ENCODE measurements at places on chromosomes 4 and X.
A peak's percentile ranks its signal among the peaks of the same experiment; 100 is the strongest.

- no peak overlapping the region for H3K4me3 ChIP-seq
- no peaks in the 10 kb centered on the region for H3K27me3 ChIP-seq
- peak; percentile 14 for DNase-seq
- H3K4me1 ChIP-seq: no peaks in the 10 kb centered on the region
Measured at GRCh38 chrX:10240918-10241317, 84.1 kb downstream of the CLCN4 start.

DNA sequence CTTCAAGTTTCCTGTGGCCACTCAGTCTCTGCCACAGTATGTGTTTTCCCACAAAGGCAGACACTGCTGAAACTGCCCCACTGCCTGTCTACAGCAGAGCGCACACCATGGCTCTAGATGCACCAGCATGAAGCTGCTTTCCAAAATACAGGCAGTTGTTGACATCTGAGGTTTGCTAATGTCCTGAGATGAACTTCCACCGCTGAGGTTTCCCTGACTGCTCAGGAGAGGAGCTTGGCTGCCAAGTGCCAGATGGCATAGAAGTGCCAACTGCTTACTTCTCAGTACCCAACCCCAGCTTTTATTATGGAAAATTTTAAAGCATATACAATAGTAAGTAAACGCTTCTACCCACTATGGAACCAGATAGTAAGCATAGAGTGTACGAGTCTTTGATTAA, 61.0 kb upstream of the EXOC1L start:
- no peak overlapping the region for H3K27ac ChIP-seq
- H3K4me3 ChIP-seq: no peak overlapping the region
- no peaks in the 10 kb centered on the region for H3K36me3 ChIP-seq
- no peaks in the 10 kb centered on the region for H3K4me1 ChIP-seq

GRCh38 chrX:24643116-24643515, 4.0 kb downstream of the PCYT1B start:
- DNase-seq: no peak
- H3K27me3 ChIP-seq: no peaks in the 10 kb centered on the region
- no peaks in the 10 kb centered on the region for H3K36me3 ChIP-seq
- no peak overlapping the region for H3K27ac ChIP-seq
- no peaks in the 10 kb centered on the region for H3K4me1 ChIP-seq
- H3K4me3 ChIP-seq: no peak overlapping the region

DNA sequence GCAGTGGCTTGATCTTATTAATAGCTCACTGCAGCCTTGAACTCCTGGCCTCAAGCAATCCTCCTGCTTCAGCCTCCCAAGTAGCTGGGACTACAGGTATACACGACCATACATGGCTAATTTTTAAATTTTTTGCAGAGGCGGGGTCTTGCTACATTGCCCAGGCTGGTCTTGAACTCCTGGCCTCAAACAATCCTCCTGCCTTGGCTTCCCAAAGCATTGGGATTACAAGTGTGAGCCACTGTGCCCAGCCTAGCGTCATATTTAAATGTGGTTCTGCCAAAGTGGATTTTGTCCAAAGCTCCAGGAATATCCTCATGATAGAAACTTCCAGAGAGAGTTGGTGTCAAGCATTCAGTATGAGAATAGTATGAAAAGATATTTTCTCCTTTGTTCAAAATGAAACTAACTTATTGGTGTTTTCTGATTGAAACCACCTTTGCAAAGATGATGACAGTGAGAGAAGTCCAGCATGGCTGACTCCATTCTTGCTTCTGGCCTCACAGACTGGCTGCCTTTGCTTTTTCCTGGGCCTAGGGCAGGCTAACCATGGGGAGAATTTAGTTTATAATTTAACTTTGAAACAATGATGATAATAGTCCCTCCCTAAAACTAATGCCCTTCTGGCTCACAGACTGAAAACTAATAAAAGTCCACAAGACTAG, 129.0 kb downstream of the C4orf51 start:
- DNase-seq: no peak
- H3K4me1 ChIP-seq: no peaks in the 10 kb centered on the region
- no peaks in the 10 kb centered on the region for H3K27me3 ChIP-seq
- H3K27ac ChIP-seq: no peak overlapping the region
- no peak overlapping the region for H3K4me3 ChIP-seq

- peaks cover 49% of the 10 kb centered on the region for H3K27me3 ChIP-seq
- H3K36me3 ChIP-seq: no peaks in the 10 kb centered on the region
- no peak for DNase-seq
- H3K27ac ChIP-seq: no peak within 1 kb of the TSS
- no peaks in the 10 kb centered on the region for H3K4me1 ChIP-seq
Measured at GRCh38 chr4:186554914-186555827, at the start of gene MTNR1A. Gene MTNR1A, minus strand, starts transcription at chr4:186555567. Its CDS starts 202 bp downstream, at chr4:186555365.

GRCh38 chr4:109248322-109248900, 54.0 kb downstream of the COL25A1 start:
- no peaks in the 10 kb centered on the region for H3K4me1 ChIP-seq
- DNase-seq: no peak
- no peak overlapping the region for H3K4me3 ChIP-seq
- H3K27me3 ChIP-seq: no peaks in the 10 kb centered on the region
- no peak overlapping the region for H3K27ac ChIP-seq

GRCh38 chrX:124440695-124441094, 94.3 kb downstream of the SH2D1A start:
- no peaks in the 10 kb centered on the region for H3K27me3 ChIP-seq
- no peak for DNase-seq
- H3K27ac ChIP-seq: no peak overlapping the region
- no peak overlapping the region for H3K4me3 ChIP-seq
- no peaks in the 10 kb centered on the region for H3K36me3 ChIP-seq

DNA sequence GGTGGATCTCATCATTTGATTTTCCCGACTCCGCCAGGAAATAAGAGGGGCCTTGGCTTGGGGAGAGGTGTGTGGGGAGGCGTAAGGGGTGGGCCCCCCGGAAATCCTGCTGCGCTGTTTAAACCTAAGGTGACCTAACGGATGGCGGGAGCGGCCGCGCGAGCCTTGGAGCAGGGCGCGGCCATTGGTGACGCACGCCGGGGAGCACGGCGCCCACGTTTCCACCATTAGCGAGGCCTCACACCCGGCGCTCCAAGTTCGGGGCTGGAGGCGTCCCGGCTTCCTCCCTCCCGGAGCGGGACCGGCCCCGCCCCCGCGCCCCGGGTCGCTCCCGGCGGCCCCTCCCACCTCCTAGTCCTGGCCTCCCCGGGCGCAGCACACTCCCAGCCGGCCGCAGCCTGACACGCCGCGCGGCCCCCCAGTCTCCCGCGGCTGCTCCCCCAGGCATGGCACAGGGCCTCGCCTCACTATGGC, at the start of gene SMS:
Gene SMS, plus strand, starts transcription at position 354 of the 474 bp plus-strand sequence. Its CDS starts 116 bp downstream, at position 470.
- H3K36me3 ChIP-seq: no peaks in the 10 kb centered on the region
- H3K4me3 ChIP-seq: peak within 1 kb of the TSS; percentile 36
- H3K27me3 ChIP-seq: peaks cover 4% of the 10 kb centered on the region
- DNase-seq: peak; percentile 60
- peak within 1 kb of the TSS; percentile 68 for H3K27ac ChIP-seq

DNA sequence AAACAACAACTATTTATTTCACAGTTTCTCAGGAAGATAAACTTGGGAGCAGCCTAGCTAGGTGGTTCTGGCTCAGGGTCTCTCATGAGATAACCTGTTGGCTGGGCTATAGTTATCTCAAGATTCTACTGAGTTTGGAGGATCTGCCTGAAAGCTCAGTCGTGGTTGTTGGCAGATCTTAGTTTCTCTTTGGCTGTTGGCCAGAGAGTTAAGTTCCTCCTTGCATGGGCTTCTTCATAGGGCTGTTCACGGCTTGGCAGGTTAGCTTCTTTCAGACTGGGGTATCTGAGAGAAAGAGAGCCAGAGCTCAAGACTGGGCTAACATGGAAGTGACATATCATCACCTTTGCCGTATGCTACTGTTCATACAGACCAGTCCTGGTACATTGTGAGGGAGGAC, 28.7 kb downstream of the SEC24B start:
- no peak for DNase-seq
- no peak overlapping the region for H3K27ac ChIP-seq
- no peaks in the 10 kb centered on the region for H3K27me3 ChIP-seq
- H3K4me3 ChIP-seq: no peak overlapping the region

GRCh38 chrX:33183361-33183760, 28.0 kb downstream of the DMD start:
- H3K4me3 ChIP-seq: no peak overlapping the region
- H3K4me1 ChIP-seq: no peaks in the 10 kb centered on the region
- H3K27me3 ChIP-seq: no peaks in the 10 kb centered on the region
- no peak overlapping the region for H3K27ac ChIP-seq
- no peak for DNase-seq

DNA sequence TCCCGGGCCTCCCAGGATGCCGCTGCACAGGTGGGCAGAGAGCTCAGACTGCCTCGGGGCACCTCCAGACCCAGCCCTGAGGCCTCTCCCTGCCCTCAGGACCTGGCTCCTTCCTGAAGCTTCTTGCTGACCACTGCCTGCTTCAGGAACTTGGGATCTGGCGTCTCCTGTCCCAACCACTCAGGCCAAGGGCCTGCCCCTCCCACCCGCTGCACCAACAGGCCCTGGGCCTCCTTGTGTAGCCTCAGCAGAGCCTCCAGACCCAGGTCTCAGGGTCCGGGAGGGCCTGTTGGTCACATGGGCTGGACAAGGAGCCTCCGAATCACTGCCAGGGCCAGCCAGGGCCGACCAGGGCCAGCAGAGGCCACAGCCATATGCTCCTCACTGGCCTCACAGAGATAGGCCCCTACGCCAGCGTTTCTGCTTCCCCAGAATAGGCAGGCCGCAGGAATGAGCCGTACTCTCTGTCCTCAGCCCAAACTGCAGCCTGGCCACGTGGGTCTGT, 2.8 kb downstream of the MXD4 start:
- H3K4me1 ChIP-seq: peaks cover 80% of the 10 kb centered on the region
- H3K4me3 ChIP-seq: peak overlapping the region; percentile 99
- H3K36me3 ChIP-seq: no peaks in the 10 kb centered on the region

DNA sequence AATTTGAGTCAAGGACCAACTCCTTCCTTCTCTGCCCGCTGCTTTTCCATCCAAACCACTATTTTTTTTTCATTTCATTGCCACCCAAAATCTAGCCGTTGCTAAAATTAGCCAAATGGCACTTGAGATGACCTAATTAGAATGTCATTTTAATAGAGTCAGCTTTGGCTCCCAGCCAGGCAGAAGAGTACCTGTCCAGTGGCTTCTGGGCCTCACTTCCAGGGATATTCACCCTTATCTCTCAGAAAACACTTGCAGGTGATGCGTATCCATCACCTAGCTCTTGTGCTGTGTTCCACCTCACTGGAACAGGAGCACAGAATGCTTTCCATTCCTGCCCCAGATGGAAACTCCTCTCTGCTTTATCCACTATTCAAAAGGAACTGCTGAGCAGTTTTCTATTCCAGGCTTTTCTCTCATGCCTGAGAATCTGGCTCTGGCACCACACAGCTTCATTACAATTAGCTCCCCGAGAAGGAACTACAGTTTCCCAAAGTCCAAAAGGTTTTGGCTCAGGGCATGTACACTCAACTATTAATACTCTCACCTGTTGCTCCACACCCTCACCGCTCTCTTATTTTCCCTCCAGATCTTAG, 18.5 kb downstream of the MAGEA9B start:
- DNase-seq: no peak
- H3K27ac ChIP-seq: no peak overlapping the region
- no peaks in the 10 kb centered on the region for H3K36me3 ChIP-seq
- H3K4me3 ChIP-seq: no peak overlapping the region
- H3K27me3 ChIP-seq: no peaks in the 10 kb centered on the region

DNA sequence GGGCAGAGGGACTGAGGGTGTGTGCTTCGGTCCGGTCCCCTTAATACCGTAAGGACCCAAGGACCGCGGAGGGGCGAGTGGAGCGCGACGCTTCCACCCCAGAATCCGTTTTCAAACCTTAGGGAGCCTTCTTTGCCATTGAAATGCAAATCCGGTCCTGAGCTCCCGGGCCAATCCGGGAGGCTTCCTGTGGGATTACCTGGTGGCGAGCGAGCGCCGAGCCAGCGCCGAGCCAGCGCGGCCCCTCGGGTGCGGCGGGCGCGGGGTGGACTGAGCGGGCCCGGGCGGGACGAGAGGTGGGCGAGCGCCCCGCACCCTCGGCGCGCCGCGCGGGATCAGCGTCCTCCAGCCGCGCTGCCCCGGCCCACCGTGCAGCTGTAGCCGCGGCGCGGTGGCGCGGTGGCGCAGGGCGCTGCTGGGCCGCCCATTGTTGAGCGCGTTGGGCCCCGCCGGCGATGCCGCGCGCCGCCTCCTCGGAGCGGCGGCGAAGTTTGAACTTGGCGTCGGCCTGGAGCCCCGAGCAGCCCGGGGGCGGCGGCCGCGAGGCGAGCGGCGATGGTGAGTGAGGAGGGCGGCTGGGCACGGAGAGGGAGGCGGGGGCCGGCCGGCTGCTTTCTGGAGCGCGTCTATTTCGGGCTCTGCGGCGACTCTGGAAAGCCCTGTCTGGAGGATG, 208.7 kb downstream of the SOWAHB start:
- H3K36me3 ChIP-seq: no peaks in the 10 kb centered on the region
- H3K4me1 ChIP-seq: peaks cover 43% of the 10 kb centered on the region
- DNase-seq: peak; percentile 9
- H3K27me3 ChIP-seq: no peaks in the 10 kb centered on the region

DNA sequence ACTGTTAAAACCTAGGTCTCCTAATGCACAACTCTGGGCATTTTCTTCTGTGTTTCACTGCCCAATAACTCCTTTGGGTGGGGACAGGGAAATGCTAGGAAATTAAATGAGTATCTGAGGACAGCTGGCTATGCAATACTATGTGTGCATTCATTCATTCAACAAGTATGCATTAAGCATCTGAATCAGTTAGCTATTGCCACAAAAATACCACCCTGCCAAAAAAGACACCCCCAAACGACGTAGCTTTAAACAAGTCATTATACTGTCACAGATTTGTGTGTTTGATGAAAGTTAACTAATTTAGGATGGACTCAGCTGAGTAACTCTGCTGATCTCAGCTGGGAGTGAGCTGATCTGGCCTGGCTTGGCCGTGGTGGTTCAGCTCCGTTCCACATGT, 29.8 kb upstream of the PTCHD1 start:
- DNase-seq: no peak
- H3K4me1 ChIP-seq: no peaks in the 10 kb centered on the region
- H3K36me3 ChIP-seq: no peaks in the 10 kb centered on the region
- no peaks in the 10 kb centered on the region for H3K27me3 ChIP-seq
- no peak overlapping the region for H3K27ac ChIP-seq

GRCh38 chrX:103586314-103586646, 965 bp downstream of the TCEAL4 start:
- peak overlapping the region; percentile 84 for H3K27ac ChIP-seq
- DNase-seq: no peak
- H3K4me3 ChIP-seq: peak overlapping the region; percentile 55
- no peaks in the 10 kb centered on the region for H3K36me3 ChIP-seq
- peaks cover 4% of the 10 kb centered on the region for H3K4me1 ChIP-seq
- H3K27me3 ChIP-seq: no peaks in the 10 kb centered on the region

- H3K27me3 ChIP-seq: no peaks in the 10 kb centered on the region
- H3K4me1 ChIP-seq: no peaks in the 10 kb centered on the region
- DNase-seq: no peak
Measured at GRCh38 chr4:124504431-124504830, 208.1 kb downstream of the ANKRD50 start.

DNA sequence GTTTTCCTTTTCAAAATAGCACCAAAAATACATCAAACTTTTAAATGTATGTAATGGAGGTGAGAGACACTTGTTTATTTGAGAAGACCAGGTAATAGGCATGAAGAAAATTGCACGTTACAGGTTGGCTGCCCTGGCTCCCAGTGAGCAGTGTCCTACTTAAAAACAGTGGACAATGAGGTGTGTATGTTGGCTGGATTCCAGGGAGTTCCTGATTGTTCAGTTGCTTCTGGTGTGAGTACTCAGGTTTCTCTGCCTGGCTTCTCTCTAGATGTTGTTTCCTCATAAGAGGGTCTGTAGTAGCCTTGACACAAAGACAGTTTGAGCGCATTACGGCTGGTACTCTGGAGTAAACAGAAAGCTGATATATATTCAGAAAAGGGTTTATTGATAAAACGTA, 29.4 kb downstream of the SNX25 start:
- H3K4me3 ChIP-seq: no peak overlapping the region
- no peaks in the 10 kb centered on the region for H3K27me3 ChIP-seq
- H3K27ac ChIP-seq: no peak overlapping the region
- no peak for DNase-seq
